ENCODE measurements at places on chromosomes 2 and 18. TPM values are rescaled to one million over a fixed set of nuclear protein-coding genes. Genes with fewer than 3 reads are reported as not detected.

DNA sequence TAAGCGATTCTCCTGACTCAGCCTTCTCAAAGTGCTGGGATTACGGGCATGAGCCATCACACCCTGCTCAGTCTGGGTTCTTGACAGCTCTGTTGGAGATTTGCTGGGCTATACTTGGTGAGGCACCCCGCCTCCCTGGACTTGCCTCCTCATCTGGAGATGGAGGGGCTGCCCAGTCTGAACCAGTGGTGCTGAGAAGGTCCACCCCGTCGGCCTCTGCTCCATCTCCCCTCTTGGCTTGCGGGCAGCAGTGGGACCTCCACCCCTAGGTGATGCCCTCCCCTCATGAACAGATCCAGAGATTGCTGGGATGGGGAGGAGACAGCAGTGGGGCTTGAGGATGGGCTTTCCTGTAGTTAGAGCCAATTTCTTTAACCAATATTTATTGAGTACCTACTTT, 120.9 kb downstream of the CLIP4 start:
- peaks cover 7% of the 10 kb centered on the region for H3K4me1 ChIP-seq
- DNase-seq: no peak
- H3K27ac ChIP-seq: no peak overlapping the region
- H3K27me3 ChIP-seq: peaks cover 55% of the 10 kb centered on the region

GRCh38 chr2:181573140-181573736, 83.7 kb downstream of the CERKL start:
- no peak for DNase-seq
- H3K4me1 ChIP-seq: no peaks in the 10 kb centered on the region
- H3K27ac ChIP-seq: no peak overlapping the region
- H3K4me3 ChIP-seq: no peak overlapping the region
- H3K27me3 ChIP-seq: peaks cover 31% of the 10 kb centered on the region

DNA sequence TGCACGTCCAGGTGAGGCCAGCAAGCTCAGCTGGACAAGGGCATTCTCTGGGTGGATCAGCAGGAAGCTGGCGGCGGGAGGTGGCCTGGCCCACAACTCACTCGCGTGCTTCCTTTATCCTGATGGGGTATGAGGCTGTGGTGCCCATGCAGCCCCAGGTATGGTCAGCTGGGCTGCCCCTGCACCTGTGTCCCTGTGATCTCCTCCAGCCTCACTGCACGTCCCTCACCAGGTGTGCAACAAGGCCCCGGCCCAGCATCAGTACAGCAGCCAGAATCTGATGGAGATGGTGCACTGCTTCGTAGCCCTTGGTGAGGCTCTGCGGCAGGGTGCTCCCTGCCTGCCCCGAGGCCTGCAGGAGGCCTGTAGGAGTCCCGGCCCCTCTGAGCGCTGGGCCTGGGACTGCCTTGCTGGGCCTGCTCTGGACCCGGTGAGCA, 17.6 kb downstream of the MROH2A start:
- no peaks in the 10 kb centered on the region for H3K4me1 ChIP-seq
- H3K27ac ChIP-seq: no peak overlapping the region
- no peaks in the 10 kb centered on the region for H3K36me3 ChIP-seq
- no peak for DNase-seq
- H3K27me3 ChIP-seq: peaks cover 20% of the 10 kb centered on the region

GRCh38 chr18:9762526-9762925, 54.4 kb downstream of the RAB31 start:
- H3K4me1 ChIP-seq: peaks cover 4% of the 10 kb centered on the region
- H3K27ac ChIP-seq: no peak overlapping the region
- no peaks in the 10 kb centered on the region for H3K36me3 ChIP-seq
- no peak for DNase-seq
- peaks cover 53% of the 10 kb centered on the region for H3K27me3 ChIP-seq
- H3K4me3 ChIP-seq: no peak overlapping the region

GRCh38 chr2:18106841-18107240, 228.4 kb downstream of the KCNS3 start:
- no peaks in the 10 kb centered on the region for H3K4me1 ChIP-seq
- no peak overlapping the region for H3K27ac ChIP-seq
- no peak for DNase-seq

- no peaks in the 10 kb centered on the region for H3K27me3 ChIP-seq
- DNase-seq: no peak
- peaks cover 26% of the 10 kb centered on the region for H3K4me1 ChIP-seq
- peak overlapping the region; percentile 11 for H3K27ac ChIP-seq
Observed at GRCh38 chr2:159737917-159738296, 25.6 kb downstream of the MARCHF7 start.

DNA sequence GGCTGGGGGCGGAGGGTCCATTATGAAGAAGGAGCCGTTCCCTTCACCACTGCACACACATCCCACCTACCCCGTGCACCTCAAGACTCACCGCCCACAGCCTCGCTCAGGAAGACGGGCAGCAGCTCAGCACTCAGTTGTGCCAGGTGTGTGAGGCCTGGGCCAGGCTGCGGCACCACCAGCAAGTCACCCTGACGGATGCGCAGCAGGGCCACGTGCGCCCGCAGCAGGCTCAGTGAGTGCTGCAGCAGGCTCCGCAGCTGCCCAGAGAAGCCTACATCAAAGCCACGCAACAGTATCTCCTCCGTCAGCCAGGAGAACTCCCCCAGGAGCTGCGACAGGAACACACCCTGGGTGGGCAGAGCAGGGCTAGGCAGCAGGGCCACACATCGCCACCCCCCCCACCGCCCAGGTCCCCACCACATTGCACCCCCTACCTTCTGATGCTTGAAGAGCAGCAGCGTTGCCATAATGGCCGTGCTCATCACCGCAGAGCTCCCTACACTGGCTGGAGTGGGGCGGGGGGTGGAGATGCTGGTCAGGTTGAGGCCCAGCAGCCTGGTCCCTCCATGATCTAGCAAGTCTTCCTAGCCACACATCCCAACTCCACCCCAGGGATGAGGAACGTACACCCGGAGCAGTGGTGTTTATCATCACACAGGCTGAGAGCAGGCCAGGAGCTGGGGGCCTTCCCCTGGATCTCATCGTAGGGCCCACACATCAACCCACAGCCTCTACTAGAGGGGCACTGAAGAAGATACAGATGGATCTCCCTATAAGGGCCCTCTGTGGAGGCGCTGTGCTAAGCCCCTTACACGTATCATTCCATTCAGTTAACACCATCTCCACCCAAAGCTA, 10.2 kb downstream of the GPAT2 start:
- H3K4me3 ChIP-seq: no peak overlapping the region

GRCh38 chr2:41321351-41321750, 726.5 kb upstream of the PKDCC start:
- H3K36me3 ChIP-seq: no peaks in the 10 kb centered on the region
- no peak overlapping the region for H3K27ac ChIP-seq
- no peak for DNase-seq
- H3K27me3 ChIP-seq: no peaks in the 10 kb centered on the region

DNA sequence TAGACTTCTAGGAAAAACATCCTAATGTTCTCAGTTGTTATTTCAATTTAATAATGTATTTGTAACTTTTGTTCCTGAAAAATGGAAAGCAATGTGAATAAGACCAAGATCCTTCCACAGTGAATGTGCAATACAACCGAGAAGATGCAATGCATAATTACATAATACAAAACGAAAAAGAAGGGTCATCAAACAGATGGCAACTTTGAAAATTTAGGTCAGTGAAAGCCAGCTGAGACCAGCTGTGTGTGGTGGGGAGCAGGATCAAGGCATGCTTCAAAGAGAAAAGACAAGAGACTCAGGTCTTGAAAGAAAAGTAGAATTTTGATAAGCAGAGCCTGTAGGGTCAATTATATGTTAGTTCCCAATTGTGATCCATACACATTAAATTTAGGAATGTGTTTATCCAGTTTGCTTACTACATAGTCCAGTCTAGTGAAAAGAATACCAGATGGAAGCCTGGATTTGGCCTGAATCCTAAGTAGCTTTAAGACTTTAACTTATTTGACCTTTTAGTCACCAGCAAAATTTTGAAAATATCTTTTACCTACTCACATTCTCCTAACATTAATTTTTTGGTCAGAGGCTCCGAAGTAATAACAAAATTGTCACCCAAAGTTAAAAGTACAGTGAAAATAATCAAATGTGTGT, 93.7 kb downstream of the COBLL1 start:
- H3K36me3 ChIP-seq: no peaks in the 10 kb centered on the region
- H3K27ac ChIP-seq: no peak overlapping the region
- no peaks in the 10 kb centered on the region for H3K27me3 ChIP-seq
- H3K4me3 ChIP-seq: no peak overlapping the region
- DNase-seq: no peak
- no peaks in the 10 kb centered on the region for H3K4me1 ChIP-seq

- H3K27ac ChIP-seq: no peak overlapping the region
- no peaks in the 10 kb centered on the region for H3K36me3 ChIP-seq
- H3K27me3 ChIP-seq: no peaks in the 10 kb centered on the region
- no peak overlapping the region for H3K4me3 ChIP-seq
- H3K4me1 ChIP-seq: peaks cover 3% of the 10 kb centered on the region
Observed at GRCh38 chr2:150911766-150912280, 349.8 kb downstream of the RBM43 start.

DNA sequence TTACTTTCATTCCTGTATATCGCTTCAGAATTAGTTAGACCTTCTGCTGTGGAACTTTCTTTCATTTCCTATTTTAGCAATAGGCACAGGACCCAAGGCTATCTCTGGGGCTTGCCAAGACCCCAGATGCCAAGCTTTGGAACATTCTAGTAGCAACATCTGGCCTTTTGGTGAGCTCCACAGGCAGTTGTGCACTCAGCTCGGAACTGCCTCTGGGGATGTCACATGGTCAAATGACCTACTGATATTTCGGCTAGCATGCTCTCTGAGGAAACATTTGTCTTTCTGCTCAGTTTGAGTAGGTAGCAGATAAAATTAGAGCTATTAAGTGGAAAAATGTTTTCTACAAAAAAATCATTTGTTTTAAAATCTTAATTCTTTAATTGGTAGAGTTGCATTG, 76.6 kb upstream of the ITGA4 start:
- H3K4me3 ChIP-seq: no peak overlapping the region
- H3K27me3 ChIP-seq: no peaks in the 10 kb centered on the region
- no peak overlapping the region for H3K27ac ChIP-seq
- H3K4me1 ChIP-seq: peaks cover 2% of the 10 kb centered on the region

DNA sequence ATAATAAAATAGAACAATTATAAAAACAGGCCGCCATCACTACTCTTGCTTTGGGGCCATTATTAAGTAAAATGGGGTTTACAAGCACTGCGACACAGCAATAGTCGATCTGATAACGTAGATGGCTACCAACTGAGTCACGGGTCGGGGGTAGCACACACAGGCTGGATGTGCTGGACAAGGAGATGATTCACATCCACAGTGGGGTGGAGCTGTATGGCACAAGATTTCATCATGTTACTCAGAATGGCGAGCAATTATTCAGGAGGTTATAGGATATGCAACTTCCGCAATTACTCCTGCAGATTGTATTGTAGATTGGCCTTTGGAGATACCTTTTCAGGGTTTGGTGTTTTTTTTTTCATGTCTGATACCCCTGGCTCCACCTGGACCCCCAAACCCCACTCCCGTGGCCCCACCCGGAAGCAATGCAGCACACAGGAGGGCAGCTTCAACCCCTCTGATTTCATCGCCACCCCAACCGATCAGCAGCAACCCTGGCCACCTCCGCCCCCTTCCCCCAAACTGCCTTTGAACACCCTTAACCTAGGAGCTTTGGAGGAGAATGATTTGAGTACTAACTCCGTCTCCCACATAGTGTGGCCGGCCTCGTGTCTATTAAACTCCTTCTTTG, 21.4 kb upstream of the MLPH start:
- DNase-seq: no peak
- no peaks in the 10 kb centered on the region for H3K36me3 ChIP-seq
- H3K4me1 ChIP-seq: peaks cover 10% of the 10 kb centered on the region
- H3K4me3 ChIP-seq: no peak overlapping the region
- no peak overlapping the region for H3K27ac ChIP-seq

DNA sequence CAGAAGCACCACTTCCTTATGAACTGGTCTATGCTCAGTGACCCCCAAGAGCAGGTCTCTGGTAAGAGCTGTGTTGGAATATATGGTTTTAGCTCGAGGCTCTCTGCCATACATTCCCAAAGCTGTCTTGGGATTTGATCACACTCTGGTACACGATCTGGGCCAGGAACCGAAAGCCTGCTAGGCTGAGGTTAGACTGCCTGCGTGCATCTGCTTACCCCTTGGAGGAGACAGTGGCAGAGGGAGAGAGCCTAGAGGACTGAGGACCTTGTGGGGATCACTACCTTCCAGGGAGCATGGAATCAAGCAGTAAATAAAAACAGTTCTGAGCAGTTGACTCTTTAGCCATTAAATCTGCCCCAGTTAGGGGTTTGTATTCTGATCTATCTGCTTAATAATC, 63.7 kb downstream of the ZNF532 start:
- H3K36me3 ChIP-seq: no peaks in the 10 kb centered on the region
- peak overlapping the region; percentile 59 for H3K27ac ChIP-seq
- H3K4me3 ChIP-seq: no peak overlapping the region
- no peaks in the 10 kb centered on the region for H3K4me1 ChIP-seq
- no peak for DNase-seq

DNA sequence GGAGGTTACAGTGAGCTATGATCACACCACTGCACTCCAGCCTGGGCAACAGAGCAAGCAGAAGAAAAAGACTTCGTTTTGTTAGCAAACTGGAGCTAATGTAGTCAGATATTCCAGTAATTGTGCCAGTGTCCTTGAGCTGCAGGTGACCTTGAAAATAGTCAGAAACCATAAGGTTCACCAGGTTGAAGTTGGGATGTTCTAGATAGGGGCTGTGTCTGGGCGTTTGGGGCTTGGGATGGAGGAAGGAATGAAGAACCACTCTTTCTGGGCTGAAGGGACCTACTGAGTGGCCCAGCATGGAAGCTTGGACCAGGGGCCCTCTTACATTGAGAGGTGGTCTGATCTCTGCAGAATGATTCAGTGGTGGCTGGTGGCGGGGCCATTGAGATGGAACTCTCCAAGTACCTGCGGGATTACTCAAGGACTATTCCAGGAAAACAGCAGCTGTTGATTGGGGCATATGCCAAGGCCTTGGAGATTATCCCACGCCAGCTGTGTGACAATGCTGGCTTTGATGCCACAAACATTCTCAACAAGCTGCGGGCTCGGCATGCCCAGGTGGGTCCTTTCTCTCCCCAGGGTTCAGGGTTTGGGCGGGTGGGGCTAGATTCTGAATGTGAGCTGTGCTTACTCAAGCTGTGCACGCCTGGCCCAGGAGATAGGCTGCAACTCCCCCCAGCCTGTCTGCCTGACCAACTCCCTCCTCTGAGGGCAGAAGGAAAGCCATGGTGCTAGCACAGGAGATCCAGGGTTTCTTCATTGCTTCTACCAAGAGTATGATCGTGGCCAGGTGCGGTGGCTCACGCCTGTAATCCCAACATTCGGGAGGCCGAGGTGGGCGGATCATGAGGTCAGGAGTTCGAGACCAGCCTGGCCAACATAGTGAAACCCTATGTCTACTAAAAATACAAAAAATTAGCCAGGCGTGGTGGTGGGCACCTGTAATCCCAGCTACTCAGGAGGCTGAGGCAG, 17.1 kb downstream of the CCT7 start:
- no peak for DNase-seq
- H3K27ac ChIP-seq: no peak overlapping the region
- peaks cover 10% of the 10 kb centered on the region for H3K4me1 ChIP-seq
- H3K4me3 ChIP-seq: no peak overlapping the region

Gene SERPINB10
- not detected for total RNA-seq

Gene COLEC12
- not detected for total RNA-seq

Gene TMEM37
- not detected for total RNA-seq

Gene SERPINB12
- total RNA-seq: not detected

Gene OR6B2
- total RNA-seq: not detected

All from T-helper 17 cell (primary cell).